Stimulated activated CD4-positive, alpha-beta T cell treated with anti-CD3 and anti-CD28 coated beads, Interleukin-15, amount 100 ng/mL, for 48 hours (primary cell): ENCODE measurements at places on chromosomes 4 and X.

DNA sequence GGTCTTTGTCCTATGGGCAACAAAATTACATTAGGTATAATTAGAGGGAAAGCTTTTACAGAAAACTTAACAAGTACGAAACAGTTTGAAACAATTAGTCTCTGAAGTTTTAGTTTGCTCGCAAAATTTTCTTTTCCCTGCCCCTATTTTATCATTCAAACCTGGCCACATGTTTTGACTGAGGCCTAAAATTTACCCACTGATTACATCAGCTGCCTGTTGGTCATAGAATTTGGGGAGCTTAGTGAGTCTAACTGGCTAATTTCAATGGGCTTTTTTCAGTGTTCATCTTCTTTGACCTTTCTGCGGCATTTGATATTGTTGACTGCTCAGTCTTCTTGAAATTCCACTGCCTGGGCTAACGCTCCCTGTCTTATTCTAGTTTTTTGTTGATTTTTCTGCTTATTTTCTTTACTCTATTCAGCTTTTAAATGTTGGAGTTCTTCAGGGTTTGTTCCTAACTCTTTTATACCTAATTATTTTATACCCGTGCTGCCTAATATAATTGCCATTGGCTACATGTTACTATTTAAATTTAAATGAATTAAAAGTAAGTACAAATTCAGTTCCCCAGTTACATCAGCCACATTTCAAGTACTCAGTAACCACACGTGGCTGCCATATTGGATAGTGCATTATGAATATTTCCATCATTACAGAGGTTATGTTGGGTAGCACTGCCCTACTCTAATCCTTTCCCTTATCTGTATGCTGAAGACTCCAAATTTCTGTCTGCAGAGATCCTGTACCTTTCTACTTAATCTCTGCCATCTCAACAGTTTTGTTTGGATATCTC, 87.5 kb downstream of the SNX25 start:
- DNase-seq = no peak

DNA sequence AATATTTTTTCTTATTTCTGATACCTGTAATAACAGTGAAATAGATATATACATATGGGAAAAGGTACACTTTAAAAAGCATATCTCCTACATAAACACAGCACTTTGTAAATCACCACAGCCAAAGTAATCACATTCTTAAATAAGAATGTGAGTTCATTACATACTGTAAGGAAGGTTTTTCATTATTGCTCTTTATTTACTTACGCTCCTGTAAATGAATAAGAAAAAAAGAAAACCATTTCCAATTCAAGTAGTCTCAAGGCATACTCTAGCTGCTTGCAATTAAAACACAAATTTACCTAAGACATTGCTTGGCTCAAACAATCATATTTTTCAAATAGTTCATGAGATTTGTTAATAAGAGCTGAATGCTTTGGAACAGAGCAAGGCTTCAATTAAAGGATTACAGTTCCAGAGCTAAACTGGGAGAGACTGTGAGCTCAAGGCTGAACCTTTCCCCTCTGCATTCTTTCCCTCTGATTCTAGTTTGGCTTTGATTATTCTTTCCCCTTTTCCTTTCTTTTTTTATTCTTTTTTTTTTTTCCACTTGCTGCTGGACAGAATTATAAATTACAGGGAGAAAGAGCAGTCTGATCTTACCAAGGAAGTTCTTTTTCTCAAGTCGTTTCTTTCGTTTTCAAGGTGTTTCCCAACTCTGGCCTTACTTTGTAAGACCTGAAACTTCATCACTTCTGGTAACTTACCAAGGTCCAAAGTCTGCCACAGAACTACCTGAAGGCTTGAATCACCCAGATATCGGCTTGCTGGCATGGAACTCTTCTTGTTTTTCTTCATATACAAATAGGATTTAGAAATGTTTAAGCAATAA, 278.3 kb downstream of the INPP4B start:
- DNase-seq = no peak

DNA sequence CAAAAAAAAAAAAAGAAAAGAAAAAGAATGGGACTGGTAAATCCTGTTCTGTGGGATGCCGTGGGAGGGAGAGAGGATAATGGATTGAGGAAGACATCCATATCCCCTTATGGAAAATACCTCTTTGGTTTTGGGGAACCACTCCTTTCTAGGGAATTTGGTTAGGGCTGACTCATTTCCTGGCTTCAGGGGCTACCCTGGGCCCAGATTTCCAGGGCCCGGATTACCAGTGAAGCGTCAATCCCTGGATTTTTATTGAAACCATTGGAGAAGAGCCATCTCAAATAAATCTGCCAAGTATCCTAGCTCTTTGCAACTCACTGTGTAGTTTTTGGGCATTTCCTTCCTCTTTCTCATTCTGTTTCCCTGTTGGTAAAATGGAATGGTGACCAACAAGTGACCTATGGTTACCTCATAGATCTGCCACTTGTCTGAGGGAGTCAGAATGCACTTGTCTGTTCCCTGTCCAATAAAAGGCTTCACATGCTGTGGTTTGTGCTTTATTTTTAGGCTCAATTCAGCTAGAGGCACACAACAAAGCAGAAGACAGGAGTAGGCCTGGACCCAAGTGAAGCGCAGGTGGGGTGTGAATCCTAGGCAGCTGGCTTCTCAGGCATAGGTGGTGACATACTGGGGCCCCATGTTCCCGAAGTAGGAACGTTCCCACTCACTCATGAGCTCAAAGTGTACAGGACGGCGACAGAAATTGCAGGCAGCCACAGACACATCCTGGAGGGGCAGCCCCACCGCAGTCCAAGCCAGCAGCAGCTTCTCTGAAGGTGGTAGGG, 8.6 kb downstream of the APEX2 start:
- DNase-seq = no peak

GRCh38 chrX:52280812-52281211, 88.0 kb upstream of the XAGE2 start:
- DNase-seq = no peak

DNA sequence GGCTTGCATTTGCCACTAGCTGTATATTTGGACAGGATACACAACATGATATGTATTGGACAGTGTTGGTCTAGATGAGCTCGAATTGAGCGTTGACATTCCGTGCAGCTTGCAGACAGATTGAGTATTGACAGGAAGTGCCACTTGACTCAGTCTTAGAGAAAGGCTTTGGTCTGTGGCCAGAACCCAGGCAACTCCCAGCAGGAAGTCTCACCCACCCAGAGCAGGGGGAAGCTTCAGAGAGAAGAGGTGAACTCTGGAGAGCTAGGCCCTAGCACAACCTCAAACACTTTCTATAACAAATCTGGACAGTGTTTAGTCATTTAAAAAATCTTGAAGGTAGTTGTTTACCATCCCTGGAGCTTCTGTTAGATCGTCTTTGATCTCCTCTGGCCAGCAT, 280.5 kb downstream of the FBXW7 start:
- peak; percentile 38 for DNase-seq

DNA sequence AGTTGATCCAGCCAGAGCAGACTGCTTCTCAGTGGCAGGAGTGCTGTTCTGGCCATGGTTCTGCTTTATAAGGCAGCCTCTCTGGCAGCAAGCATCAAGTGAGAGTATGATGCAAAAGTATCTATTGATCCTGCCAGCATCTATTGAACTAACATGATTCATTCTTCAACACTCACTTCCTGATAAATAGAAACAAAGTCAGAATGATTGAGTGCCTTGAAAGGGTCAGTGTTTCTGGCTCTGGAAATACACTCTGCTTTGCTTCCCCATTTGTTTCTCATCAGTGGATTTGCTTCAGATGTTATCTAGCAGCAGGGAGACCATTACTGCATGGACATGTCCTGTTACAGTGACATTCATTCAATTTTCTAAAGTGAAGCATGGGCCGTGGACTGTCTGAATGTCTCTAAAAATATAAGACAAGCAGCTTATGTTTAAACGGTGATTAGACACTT, 66.2 kb upstream of the FRAS1 start:
- DNase-seq = no peak

- no peak for DNase-seq
Measured at GRCh38 chr4:184255871-184256642, 38.4 kb upstream of the ENPP6 start.

- no peak for DNase-seq
Measured at GRCh38 chrX:17242470-17242869, 132.5 kb upstream of the NHS start.

DNA sequence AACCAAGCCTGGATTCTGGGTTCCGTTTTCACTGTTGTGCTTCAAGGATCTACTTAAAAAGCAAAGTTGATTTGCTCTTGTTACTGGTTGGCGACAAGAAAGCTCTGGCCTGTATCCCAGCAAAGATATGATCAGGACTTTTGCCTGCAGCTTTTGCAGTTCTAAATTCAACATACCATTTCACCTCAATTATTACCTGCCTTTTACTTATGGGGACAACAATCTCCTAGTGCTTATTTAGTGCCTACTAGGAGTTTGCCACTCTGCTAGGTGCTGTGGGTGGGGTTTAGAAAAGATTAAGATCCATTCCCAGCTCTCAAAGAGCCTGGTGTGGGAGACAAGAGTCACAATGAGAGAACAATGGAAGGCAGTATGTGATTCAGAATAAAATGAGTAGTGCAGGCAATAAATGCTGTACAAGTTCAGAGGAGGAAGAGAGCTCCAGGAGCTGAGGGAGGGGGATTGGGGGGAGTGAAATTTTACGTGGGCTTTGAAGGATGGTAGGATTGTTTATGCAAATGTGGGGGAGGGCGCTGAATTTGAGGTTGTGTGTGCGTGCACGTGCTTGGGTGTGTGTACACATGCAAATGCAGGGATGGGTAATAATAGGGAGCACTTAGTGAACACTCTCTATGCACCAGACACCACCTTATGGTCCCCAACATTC, 5.0 kb upstream of the TMEM164 start:
- no peak for DNase-seq

DNA sequence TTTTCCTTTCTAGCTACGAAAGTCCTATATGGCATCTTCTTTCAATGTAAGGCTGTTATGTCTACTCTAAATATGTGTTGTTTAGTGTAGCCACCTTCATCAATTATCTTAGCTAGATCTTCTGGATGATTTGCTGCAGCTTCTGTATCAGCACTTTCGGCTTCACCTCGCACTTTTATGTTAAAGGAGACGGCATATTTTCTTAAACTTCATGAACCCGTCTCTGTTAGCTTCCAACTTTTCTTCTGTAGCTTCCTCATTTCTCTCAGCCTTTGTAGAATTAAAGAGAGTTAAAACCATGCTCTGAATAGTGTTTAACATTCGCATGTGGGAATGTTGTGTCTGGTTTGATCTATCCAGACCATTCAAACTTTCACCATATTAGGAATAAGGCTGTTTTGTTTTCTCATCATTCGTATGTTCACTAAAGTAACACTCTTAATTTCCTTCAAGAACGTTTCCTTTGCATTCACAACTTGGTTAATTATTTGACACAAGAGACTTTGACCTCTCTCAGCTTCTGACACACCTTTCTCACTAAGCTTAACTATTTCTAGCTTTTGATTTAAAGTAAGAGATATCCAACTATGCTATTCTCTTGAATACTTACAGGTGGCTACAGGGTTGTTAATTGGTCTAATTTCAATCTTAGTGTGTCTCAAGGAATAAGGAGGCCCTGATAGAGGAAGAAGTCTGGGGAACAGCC, 476.8 kb downstream of the GABRG1 start:
- no peak for DNase-seq

GRCh38 chr4:48640225-48640624, 139.9 kb downstream of the FRYL start:
- DNase-seq = no peak

DNA sequence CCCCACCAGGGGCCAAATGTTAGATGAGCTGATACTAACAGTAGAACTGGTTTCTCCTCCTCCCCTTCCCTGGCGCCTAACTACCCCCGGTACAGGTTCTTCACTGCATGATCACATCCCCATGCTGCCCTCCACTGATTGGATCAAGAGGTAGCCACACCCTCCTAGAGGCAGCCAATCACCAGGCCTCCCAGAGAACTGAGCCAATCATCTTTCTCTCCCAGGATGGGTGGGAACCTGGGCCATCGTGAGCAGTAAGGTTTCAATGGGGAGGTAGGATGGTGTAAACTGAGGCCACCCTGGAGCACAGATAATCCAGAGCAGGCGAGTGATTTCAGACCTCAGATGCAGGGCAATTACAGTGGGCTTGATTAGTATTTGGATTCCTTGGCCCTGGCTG, 64.2 kb downstream of the PPP2R2C start:
- DNase-seq = no peak

GRCh38 chr4:115883847-115884246, 770.4 kb upstream of the NDST4 start:
- no peak for DNase-seq

DNA sequence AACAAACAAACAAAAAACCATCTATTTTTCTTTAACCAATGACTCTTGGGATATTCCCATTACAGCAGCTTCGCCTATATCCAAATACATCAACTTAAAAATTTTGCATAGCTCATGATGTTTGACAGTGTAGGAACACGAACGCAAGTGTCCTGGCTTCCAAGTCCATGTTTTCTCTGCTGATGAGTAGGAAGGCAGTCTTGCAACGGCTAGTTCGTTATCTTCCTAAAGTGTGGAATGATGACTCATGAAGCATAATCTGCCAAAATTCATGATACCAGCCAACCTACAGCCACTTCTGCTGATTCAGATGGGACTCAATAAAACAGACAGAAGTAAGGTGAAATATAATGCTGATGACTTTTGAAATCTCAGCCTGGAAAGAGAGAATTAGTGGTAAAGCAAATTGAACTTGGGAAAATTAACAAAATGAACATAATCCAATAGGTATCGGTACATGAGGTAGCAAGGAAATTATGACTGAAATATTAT, 6.4 kb upstream of the SEPTIN11 start:
- no peak for DNase-seq

DNA sequence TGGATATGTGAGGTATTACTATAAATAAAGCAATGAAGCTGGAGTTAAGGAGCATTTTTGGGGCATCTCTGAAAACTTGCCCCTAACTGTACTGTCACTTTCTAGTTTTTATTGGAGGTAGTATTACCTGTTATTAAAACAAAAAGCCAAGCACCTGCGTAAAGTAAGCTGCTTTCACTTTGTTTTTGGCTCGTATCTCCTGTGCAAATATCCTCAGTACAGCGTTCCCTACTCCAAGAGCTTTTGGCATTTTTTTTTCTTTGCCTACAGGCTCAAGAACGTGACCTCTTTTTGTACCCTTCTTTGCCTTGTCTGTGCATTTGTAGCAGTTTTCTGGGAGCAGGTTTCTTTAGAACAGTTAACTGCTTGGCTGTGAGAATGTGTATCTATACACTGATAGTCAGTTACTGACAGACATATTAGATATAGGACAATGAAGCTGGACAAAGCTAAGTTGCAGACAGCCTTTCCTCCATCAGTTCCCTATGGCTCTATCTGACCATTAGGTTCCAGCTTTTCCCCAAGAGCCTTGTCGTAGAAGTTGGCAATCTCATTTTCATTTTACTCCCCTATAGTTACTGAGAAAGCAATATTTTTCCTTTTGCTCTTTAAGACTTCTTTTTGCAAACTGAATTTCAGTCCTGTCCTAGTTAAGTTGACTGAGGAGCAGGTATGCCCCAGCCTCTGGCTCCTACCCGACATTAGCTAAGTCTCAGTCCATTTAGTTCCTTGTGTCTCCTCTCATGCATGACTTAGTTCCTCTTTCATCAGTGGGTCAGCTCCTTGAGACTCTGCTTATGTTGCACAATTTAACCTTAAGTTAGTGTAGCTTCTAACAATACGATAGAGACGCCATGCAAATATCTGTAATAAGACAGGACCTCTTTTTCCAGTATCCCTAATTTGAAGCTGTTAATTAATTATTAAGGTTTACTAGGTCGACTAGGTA, 71.5 kb upstream of the HPRT1 start:
- no peak for DNase-seq
